NCI-H1694 treated with DMSO at 0.1 percent for 48 hours (cell line): ENCODE measurements at places on chromosomes 1 and 21.
A peak's percentile ranks its signal among the peaks of the same experiment; 100 is the strongest.

GRCh38 chr1:181818943-181819342 lies 242.6 kb downstream of the ZNF648 start:
- DNase-seq = no peak

DNA sequence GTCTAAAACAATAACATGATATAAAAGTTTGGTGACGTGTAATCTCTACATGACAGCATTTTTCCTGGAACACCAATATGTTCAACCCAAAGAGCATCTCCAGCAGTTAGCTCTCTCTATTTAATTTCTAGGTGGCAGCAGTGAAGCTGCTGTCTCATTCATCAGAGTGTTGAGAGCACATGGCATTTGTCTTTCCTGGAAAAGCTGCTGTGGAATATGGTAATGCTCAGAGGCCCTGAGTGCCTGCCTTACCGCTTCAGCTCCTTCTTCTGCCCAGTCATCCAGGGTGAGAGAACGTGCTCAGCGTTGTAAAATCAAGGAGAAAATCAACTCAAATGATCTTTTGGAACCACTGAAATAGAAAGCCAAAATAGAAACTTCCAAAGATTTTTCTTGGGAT lies 640.7 kb downstream of the ADGRL2 start:
- peak; percentile 5 for DNase-seq

DNA sequence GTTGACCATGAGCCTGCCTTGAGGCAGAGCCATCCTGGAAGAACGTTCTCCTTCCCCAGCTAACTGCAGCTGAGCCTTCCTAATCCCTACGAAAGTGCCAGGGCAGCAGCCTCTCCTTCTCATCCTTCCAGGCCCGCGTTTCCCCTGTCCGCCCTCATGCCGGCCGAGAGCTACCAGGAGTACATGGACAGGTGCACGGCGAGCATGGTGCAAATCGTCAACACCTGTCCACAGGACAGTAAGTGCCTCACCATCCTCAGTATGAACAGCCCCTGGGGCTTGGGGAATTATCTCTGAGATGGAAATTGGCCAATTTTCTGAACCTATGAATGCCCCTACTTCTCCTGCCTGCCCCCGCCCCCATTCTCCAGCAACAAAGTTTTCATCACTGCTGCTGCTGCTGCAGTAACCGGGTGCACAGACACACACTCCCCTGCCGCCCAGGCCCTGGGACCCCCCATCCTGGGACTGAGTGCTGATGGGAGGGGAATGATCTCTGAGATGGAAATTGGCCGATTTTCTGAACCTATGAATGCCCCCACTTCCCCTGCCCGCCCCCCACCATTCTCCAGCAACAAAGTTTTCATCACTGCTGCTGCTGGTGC lies 39.6 kb downstream of the UBASH3A start:
- no peak for DNase-seq

- DNase-seq = no peak
Measured at GRCh38 chr1:95098196-95098595, 19.0 kb upstream of the TLCD4 start.
